ENCODE measurements at places on chromosomes 12 and 14.

DNA sequence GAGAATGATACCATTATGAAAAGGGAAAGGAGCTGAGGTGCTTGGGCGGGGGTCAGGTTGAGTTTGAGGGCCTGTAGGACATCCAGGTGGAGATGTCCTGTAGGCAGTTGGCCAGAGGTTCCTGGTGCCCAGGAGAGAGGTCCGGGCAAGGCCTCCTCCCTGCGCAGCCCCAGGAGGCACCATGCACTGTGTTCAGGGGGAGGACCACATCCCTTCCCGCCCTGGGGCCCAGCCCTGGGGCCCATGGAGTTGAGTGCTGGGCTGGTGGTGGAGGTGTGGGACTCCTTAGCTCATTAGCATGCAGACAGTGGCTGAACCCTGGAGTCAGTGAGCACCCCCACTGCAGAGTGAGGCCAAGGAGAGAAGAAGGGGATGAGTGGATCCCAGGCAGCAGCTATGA is 5.7 kb upstream of the FAIM2 start:
- DNase-seq, result no peak

DNA sequence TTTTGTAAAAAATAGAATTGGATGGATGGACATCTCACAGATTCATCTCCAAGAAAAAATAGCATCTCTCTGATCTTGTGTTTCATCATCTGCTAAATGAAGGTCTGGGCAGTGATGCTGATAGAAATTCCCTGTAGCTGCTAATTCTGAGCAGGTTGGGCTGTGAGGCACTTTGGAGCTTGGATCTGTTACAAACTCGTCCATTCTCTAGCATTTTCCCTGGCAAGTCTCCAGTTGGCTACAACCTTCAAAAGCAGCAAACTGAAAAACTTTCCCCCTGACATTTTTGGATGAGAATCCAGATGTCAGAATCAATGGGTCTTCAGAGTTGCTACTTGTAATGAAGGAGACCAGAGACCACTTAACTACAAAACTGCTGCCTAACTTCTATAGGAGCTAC is 72.7 kb downstream of the TPH2 start:
- no peak for DNase-seq

DNA sequence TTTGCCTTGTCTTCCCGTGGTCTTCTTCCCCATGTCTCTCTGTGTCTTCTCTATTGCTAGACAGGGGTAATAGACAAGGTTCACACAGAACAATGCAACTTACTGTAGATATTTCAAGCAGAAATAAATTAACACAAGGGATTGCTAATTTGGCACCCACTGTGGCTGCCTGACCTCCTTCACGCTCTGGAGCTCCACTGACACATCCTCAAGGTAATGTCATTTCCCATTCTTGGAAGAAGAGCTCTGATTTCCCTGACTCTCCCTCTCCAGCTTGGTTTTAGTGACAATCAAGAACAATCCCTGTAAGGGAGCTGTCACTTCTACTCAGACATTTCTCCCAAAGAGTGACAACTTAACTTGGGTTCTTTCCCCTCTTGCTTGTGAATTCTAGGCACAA is 105.4 kb upstream of the NAP1L1 start:
- no peak for DNase-seq

- DNase-seq, result no peak
Measured at GRCh38 chr12:3752096-3752709, 706 bp downstream of the CRACR2A start.

DNA sequence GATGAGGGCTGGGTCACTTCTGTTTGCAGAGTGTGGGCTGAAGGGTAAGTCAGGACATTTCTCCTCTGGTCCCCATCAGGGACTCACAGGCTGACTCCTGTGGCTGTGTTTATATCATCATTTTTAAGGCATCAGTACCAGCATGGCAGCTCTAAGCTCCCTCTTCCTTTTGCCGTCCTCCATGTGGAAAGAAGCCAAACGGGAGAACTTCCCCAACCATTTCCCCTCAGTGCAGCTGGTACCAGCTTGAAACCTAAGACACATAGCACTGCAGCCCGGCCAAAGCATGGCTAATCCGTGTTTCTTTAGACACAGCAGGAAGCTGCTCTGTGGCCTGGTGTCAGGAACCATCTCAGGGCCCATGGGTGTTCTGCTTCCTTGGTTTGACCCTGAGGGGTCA is 31.9 kb upstream of the ATP2A2 start:
- no peak for DNase-seq

DNA sequence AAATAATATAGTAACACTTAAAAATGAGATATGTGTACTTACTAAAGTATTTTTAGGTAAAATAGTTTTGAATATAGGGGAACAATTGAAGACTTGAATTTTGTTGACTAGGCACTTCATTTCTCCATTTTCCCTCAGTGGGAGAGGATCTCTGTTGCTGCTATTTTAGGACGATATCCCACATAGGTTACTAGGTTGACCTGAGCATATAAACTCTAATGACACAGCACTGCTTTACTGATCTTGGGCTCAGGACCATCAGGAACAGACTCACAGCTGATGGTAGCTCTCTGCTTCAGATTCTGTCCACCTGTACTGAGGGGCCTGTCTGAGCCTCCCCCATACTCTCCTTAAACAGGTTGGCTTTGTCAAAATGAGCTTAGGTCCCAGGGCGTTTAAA is 5.9 kb downstream of the NEDD1 start:
- DNase-seq, result no peak

All from cerebellar nuclear complex (tissue), 1 donor.